ENCODE measurements at places on chromosomes 2 and 18.

GRCh38 chr2:236127010-236127409 is 41.2 kb downstream of the GBX2 start:
- no peak for DNase-seq

GRCh38 chr18:24112874-24113615 is 25.8 kb upstream of the CABYR start:
- DNase-seq: no peak

DNA sequence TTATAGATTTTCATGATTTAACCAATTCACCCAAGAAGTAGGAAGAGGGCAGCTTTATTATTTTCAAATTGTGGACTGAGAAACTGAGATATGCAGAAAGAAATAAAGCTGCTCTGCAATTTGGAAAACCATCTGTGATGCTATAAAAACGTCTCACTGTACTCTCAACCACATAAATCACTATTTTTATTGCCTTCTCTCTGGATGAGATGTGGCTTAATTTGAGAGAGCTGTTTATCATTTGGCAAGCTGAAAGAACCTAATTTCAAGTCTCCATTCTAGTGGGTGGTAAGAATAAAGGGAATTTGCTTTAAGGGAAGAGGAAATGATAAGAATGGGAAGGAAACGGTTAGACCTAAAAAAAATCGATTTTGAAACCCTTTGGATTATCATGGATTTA is 49.9 kb upstream of the CYP1B1 start:
- no peak for DNase-seq

DNA sequence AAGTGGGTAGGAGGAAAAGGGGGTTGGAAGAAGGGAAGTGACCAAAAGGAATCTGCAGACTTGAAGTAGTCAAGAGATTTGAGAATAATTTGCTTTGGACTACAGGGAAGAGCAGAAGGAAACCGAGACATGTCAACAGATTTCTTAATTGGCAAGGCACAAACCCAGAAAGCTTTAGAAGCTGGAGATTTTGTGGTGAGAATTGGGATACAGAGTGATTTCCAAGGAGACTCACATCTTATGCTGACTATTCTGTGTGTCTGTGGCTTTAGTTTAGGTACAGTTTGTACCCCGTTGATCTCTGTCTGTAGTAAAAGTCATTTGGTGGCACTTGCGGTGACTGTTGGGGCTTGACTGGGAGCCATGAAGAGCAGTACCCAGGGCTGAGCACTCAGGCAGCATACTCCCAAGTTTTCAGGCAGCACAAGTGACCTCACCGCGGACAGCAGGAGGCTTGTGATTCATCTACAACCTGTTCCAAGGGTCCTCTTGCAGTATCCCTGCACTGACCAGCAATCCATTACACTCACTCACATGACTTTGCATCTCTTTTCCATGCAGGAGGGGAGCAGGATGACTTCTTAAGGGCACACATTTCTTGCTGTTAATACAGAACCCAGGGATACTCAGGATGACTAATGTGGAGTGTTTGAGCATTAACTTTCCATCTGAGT is 97.1 kb upstream of the TNP1 start:
- DNase-seq: no peak

DNA sequence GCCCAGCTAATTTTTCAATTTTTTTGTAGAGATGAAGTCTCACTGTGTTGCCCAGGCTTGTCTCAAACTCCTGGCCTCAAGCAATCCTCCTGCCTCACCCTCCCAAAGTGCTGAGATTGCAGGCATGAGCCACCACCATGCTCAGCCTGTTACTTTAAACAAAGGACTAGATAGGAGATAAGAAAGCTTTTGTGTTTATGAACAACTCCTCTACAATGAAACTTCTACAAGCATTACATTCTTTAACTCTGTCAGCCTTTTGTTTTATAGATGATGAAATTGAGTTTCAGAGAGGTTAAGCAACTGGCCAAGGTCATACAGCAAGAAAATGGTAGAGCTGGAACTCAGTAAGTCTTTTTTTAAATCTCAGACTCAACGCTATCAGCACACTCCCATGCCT is 22.7 kb downstream of the ALPK2 start:
- no peak for DNase-seq

DNA sequence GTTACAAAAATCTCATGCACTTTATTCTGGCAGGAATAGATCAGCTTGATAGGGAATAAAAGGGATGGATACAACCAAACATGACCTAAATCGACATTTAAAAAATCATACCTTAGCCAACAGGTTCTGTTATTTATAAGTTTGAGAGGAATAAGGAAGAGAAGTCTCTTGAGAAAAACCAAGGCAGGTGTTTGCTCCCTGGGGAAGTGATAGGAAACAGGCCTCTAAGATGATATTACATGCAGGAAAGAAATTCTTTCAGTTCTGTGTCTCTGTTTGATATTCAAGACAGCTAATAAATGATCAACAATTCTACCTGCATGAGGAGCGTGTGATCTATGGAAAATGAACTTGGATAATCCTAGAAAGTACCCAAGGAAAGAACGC is 184.8 kb upstream of the ZEB2 start:
- DNase-seq: no peak

GRCh38 chr18:74389171-74389927 is 67.8 kb downstream of the DIPK1C start:
- DNase-seq: no peak

DNA sequence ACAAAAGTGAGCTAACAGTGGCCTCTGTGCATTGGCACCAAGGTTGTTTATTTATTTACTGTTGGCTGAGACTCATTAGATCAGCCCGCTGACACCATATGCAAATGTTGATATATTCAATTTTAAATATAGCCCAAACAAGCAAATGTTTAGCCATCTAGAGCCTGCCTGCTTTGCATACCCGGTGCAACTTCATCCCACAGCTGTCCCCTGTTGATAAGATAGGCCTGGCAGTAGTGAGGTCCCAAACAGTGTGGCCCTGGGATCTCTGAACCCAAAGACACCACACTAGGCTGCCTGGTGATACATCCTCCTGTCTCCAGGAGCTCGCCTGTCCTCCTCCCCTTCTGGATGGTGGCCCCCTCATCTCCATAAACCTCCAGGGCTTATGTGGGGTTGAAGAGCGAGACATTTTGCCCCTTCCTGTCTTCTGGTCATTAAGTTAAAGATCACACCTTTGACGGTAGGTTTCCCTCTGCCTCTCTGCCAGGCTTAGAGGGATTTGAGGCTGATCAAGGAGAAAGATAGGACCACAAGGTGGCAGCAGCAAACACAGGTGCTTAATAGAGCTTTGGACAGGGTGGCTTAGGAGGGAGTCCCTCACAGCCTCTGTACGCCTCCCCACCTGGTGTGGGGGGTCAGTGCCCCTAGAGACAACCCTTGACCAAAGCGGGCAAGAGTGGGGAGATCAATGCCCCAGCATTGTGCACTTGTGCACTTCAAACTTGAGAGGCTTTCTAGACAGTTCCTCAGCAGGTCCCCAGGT is 23.7 kb upstream of the MYO5B start:
- no peak for DNase-seq

DNA sequence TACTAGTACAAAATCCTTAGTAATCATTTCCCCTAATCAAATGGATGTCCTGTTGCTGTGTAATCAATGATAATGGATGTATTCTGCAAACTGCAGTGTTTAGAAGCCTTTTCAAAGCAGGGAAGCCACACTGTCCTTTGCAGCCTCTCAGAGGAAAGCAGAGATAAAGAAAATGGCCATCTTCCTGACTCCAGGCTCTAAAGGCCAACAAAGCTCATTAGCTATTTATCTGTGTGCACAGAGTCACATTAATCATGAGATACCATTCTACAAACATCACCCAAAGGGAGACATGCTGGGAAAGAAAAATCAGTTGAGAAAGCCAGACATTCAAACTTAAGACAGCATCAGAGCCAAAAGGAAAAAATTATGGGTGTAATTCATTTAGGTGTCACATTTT is 165.0 kb downstream of the RAD51AP2 start:
- no peak for DNase-seq

DNA sequence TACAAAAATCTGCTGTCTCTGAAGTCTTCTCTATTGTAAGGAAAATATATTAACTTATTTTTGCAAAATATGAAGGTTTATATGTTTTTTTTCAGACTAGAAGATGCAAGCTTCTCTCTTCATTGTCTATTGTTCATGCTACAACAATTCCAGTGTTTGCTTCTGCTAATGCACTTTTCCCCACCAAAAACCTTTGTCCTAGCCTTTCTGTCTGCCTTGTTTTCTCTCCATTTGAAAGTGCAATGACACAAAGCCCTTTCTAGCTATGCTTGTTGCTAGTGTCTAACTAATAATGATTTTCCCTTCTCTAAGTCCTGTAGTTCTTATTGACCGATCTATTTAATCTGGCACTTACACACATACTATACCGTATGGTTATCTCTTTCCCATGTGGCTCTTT is 369.5 kb upstream of the CELF4 start:
- DNase-seq: no peak

DNA sequence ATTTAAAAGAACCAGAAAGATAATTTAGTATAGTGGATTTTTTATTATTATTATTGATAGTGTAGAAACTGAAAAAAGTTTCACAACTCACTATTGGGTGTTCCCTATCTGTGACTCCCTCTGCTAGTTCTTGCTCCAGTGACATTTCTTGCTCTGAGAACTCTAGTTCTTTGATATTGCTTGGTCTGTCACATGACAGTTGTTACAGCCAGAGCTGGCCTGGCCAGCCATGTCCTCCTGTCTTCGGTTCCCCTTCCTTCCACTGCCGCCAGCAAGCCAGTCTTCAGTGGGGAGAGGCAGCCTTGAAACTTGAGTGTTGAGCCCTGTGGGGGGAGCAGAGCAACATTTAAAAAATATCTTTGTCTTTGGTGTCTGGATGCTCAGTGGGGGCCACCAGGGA is 7.6 kb upstream of the THOC1 start:
- no peak for DNase-seq

DNA sequence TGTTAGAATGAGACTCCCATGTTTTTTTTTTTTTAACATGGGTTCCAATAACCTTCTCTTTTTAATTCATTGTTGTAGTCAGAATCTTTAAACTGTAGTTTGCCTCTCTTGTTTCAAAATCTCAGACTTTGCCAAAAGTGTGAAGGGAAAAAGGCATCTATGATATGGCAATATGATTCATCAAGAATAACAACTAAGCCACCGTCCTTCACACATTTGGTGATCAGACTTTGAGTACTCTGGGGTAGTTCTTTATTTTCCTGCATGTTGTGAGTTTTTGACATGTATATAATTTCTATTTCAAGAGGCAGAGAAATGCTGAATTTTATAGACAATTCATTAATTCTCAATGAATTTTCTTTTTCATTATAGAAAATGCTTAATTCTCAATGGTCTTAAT is 53.5 kb upstream of the CERS6 start:
- no peak for DNase-seq

DNA sequence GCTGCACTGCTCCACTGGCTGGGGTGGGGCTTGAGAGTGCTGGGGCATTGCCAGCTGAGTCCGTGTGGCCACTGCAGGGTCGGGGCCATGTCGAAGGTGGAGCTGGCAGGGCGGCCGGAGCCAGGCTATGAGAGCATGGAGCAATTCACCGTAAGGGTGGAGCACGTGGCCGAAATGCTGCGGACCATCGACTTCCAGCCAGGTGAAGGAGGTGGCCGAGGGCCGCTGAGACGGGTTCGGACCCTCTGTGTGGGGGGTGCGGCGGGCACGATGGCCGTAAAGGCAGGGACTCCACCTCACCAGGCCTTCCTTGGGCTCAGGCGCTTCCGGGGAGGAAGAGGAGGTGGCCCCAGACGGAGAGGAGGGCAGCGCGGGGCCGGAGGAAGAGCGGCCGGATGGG is 2.1 kb downstream of the UCN start:
- DNase-seq: no peak

- DNase-seq: no peak
Measured at GRCh38 chr2:53545604-53546003, 222.0 kb upstream of the CHAC2 start.

GRCh38 chr2:236798491-236798890 is 228.9 kb downstream of the ACKR3 start:
- DNase-seq: no peak

DNA sequence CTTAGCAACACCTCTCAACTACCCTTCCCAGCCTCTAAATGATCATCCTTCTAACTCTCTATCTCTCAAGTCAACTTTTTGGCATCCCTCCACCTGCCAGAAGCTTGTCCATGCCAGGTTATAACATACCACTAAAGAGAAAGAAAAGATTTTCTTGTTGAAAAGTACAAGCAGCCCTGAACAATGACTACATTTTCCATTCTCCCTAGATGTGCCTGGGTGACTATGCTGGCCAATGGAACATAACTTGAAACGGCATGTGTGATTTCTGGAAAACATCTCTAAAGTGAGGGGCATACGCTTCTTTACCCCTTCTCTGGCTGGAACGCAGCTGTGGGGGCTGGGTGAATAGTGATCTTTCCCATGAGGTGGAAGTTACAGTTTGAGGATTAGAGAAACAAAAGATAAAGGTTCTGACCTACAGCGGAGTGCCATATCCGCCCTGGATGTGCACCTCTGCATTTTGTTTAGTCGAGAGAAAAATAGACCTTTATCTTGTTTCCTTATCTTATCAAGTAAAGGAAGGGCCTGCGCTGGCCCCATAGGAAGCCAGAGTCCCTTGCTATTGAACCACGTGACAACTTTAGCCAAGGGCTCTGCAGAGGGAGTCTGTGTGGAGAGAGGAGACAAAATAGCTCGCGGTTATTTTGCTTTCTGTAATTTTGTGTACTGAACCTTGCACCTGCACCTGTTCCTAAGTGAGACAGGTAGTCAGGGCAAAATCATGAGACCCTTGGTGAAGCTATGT is 436.8 kb downstream of the TGIF1 start:
- no peak for DNase-seq

DNA sequence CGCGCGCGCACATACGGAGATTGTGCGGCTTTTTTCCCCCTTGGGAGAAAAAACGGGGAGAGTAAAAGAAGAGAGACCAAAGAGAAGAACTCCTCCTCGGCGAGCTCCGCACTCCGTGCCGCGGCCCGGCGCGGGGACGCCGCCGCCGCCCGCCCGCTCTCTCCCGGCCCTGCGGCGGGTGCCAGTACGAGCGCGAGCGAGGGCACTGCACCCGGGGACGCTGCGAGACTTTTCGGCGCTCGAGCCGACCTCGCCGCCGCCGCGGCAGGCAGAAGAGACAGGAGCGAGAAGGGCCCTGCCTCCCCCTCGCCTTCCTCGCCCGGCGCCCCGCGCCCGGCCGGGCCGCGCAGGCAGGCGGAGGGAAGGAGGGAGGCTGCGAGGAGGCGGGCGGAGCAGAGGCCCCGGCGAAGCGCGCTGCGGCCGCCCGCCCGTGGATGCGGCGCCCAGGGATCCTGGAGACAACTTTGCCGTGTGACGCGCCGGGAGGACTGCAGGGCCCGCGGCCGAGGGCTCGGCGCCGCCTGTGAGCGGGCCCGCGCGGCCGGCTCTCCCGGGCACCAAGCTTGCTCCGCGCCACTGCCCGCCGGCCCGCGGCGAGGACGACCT is 857 bp upstream of the INHBB start:
- DNase-seq: no peak

- no peak for DNase-seq
Measured at GRCh38 chr2:181546086-181546485, 88.9 kb downstream of the ITGA4 start.

- no peak for DNase-seq
Measured at GRCh38 chr18:13520306-13520705, 206.1 kb downstream of the FAM210A start.

- DNase-seq: no peak
Measured at GRCh38 chr18:69161383-69162028, 239.2 kb upstream of the DOK6 start.

GRCh38 chr2:226660526-226660925 is 139.1 kb downstream of the IRS1 start:
- DNase-seq: peak; percentile 86

- DNase-seq: no peak
Measured at GRCh38 chr2:164593959-164594358, 27.3 kb downstream of the GRB14 start.
